ENCODE measurements at places on chromosomes 1 and 21.

- no peak for DNase-seq
Observed at GRCh38 chr1:214270097-214270650, 10.8 kb upstream of the SMYD2 start.

GRCh38 chr21:42089093-42089631 lies 18.0 kb downstream of the UMODL1 start:
- no peak for DNase-seq

- peak; percentile 48 for DNase-seq
Observed at GRCh38 chr21:25396135-25396711, 211.1 kb downstream of the MRPL39 start.

GRCh38 chr1:53475664-53476063 lies 16.5 kb downstream of the DMRTB1 start:
- DNase-seq: no peak

DNA sequence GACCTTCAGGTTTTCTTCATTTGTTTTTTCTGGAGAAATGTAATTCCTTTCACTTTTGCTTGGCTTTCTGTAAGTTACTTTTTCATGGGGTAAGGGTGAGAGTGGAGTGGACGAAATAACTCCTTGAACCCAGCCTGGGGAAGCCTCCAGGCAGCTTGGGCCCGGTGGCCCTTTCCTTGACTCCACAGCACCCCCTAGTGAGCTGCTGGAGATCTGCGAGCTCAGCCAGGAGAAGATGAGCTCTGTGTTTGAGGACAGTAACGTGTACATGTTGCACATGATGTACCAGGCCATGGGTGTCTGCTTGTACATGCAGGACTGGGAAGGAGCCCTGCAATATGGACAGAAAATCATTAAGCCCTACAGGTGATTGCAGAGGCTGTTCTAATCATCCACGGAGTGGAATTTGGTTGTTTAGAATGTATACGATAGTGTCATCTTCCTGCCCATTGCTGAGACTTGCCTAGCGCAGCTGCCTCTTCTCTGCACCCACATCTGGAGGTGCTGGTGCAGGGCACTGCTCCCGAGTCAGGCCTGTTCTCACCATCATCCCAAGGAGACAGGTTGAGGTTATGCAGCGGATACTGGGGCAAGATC lies 51.0 kb downstream of the SMYD2 start:
- peak; percentile 74 for DNase-seq

GRCh38 chr1:11026052-11026451 lies 13.6 kb downstream of the TARDBP start:
- no peak for DNase-seq

GRCh38 chr1:176142973-176143372 lies 64.1 kb downstream of the COP1 start:
- DNase-seq: no peak

DNA sequence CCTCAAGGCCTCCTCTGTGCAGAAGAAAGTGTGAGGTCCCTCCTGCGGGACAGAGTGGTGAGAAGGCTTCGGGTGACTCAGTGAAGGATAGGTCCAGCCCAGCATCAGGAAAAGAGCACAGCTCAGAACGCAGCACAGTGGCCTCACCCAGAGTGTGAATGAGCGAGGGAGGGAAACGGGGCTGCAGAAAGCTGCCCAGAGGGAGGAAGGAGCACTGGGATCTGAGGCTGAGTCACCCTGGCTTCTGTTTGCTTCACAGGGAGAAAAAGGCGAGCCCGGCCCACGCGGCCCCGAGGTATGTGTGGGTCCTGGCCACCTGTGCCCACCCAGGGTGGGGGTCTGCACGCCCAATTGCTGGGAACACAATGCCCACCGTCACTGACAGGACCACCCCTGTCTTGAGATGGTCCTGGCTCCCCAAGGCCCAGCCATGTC lies 24.3 kb downstream of the COL6A2 start:
- no peak for DNase-seq

- no peak for DNase-seq
Observed at GRCh38 chr1:200973937-200974657, 49.4 kb downstream of the KIF21B start.

DNA sequence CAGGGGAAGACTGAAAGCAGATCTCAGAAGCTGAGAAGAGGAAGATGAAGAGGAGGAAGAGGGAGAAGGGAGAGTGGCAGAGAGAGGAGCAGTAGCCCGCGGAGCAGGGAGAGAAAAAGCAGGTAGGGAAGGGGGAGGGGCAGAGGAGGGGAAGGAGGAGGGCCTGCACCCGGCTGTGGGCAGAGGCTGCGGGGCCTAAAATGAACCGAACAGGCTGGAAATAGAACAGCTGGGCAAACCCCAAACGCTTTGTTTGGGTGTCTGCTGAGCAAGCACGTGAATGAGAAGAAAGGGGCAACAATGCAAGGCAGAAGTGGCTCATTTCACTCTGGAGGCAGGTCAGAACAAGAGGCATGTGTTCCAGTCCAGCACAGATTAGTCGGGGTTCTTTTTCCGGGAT lies 33.5 kb downstream of the KCNC4 start:
- DNase-seq: no peak

DNA sequence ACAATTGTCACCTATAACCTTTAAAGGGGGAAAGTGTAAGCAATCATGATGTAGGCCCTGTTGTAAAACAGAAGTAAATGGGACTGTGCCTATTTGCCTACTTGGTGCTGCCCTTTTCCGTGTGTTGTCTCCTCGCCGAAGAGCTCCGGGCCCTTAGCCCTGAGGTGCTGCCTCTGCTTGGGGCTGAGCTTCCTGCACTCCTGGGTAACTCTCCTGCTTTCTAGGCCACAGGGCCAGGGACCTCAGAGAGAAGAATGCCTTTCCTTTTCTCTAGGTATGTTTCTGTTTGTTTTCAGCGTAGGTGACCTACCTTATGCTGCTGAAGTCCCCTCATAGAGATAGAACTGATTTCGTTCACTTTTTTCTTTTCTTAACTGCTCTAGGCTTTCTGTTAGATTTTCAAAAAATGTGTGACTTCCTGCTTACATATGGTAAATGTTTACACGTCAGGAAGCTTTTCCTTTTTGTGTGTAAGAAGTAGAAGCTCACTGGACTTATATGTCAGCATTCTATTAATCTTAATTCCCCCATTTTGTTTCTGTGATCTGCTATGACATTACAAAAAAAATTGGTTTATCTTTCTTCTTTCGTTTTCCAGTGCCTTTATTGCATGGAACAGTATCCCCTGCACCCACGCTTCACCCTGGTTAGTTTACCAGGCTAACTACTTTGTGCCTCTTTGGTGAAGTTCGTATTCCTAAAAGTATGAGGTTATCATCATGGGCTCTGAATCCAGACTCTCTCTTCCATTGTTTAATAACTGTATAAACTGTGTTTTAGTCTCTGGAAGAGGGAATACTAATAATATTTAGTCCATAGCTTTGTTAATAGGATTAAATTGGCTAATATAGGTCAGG lies 61.7 kb downstream of the ITSN1 start:
- no peak for DNase-seq

GRCh38 chr1:46131712-46132528 lies 509 bp downstream of the PIK3R3 start:
- no peak for DNase-seq

DNA sequence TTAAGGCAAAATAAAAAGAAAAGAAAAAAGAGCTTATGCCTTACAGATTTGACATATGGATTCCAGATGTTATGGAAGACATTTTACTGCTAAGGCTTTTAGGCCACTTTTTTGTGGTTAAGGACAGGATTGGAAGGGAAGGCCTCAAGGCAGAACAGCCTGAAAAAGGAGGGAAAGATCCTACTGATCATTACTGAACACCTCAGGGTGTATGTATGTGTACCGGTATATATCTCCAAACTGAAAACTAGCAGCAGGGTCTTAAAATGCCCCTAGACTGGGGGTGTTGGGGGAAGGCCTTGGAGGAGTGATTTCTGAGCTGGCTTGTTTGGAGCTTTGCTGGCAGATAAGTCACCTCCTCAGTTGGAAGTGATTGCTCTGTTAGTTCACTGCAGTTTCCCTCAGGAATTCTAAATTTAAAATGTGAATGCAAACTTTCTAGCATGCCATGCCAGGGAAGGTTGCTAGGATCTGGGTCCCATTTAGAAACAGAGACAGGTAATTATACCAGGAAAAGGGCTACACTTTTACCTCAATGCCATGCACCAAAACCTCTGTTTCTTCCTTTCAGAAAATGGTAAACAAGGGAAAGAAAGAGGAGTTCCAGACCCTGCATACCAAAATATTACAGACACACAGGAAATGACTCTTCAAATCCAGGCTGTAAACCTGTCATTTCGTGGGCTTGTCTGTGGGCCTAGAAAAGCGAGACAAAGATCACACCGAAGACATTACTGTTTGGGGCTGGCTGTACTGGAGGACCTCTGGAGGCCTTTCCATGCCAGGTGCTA lies 15.0 kb downstream of the C1orf52 start:
- DNase-seq: no peak

- no peak for DNase-seq
Observed at GRCh38 chr1:151967091-151967490, 26.6 kb downstream of the S100A10 start.

DNA sequence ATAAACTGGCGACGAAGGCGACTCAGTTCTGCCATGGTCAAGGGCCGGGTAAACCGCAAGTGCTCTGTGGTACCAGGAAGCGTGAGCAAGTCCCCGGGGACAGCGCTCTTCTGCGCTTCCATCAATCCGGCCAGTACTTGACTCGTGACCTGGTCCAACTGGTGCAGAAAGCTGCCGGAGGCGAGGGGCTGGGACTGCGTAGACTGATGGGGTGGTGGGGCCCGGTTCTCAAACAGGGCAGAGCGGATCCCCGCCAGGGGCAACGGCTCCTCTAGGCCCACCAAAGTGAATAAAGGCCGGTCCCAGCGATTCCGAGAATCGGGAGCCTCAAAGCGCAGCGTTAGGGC lies 852 bp downstream of the KTI12 start:
- peak; percentile 2 for DNase-seq

DNA sequence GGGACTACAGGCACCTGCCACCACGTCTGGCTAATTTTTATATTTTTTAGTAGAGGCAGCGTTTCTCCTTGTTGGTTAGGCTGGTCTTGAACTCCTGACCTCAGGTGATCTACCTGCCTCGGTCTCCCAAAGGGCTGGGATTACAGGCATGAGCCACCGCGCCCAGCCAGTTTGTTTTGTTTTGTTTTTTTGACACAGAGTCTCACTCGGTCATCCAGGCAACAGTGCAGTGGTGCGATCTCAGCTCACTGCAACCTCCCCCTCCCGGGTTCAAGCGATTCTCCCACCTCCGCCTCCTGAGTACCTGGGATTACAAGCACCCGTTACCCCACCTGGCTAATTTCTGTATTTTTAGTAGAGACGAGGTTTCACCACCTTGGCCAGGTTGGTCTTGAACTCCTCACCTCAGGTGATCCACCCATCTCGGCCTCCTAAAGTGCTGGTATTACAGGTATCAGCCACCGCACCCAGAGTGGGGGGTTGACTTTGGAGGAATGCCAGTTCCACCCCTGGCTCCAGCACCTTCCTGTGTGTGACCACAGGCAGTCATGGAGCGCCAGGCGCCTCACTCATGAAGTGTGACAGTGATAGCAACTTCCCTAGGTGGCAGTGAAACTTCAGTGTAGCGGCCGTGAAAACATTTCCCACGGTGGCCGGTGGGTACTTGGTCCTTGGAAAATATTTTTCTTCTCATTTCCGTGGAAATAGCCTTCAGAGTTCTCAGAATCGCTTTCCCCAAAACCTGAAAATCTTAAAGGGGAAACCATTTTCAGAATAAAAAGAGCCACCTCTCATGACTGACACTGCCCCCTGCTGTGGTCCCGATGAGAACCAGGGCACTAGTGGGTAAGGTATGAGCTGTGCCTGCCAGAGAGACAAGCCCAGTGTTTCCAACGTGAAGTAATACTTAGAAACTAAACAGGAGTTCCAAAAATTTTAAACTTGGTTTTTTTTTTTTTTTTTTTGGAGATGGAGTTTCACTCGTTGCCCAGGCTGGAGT lies 48.6 kb downstream of the WDR4 start:
- no peak for DNase-seq

- DNase-seq: peak; percentile 40
Observed at GRCh38 chr1:206101351-206102045, 15.7 kb downstream of the AVPR1B start.

GRCh38 chr1:25120281-25120680 lies 112.0 kb downstream of the SYF2 start:
- no peak for DNase-seq

- DNase-seq: no peak
Observed at GRCh38 chr1:11648732-11649158, 5.5 kb downstream of the FBXO2 start.

DNA sequence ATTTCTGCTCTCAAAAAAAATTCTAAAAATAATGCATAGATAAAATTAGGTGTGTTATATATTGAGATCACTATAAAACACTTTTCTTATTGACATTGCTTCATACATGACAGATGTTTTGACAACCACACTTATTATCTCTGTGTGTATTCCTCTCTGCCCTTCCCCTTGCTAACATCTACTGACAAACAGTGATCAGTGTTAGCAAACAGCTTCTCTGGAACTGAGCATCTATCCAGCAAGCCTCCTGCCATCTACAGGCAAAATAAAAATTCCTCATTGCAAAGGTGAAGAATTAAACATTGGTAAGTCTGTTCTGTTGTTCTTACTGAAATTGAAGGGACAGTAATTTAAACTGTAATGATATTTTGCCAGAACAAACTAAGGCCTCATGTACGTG lies 2153.9 kb downstream of the NCAM2 start:
- no peak for DNase-seq

DNA sequence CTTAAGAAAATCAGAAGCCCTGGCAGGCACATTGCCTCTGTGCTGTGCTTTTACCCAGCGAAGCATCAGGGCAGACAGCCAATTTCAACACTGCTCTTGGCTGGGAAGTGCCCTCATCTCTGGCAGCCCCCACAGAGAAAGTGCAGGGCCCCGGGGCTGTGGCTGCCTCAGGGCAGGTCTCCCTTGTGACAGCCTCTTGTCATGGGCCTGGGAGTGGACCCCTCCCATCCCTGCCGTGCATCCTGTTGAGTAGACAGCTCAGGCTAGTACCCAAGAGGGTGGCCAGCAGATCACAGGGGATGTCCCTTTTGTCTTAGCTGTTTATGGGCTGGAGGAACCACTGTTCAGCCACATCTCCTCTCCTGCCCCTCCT lies 23.3 kb downstream of the TTC34 start:
- no peak for DNase-seq

GRCh38 chr1:201982082-201982622 lies 296 bp upstream of the RNPEP start:
- no peak for DNase-seq

DNA sequence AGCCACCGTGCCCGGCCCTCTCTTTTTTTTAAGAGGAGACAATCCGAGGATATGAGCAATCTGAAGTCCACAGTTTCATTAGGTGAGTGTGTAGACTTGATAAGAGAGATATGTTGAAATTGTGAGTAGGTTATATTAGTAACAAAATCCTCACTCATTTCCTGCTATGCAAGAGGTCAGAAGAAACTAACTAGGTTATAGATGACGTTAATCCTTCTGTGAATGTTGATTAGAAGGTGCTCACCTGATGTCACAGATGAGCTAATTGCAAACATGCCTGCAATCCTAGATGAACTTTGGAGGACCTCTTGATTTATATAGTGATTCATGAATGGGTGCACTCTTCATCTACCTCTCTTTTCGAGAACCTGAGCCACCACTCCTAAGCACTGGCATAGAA lies 29.3 kb downstream of the NTMT2 start:
- no peak for DNase-seq

GRCh38 chr1:51416910-51417309 lies 86.5 kb upstream of the TTC39A start:
- no peak for DNase-seq
